ENCODE measurements at places on chromosomes 12 and 14.
A peak's percentile ranks its signal among the peaks of the same experiment; 100 is the strongest.

- peak; percentile 21 for DNase-seq
These were observed 738 bp downstream of the CKAP4 start for GRCh38 chr12:106246891-106247673.

GRCh38 chr12:42706321-42706720 is 116.8 kb upstream of the PRICKLE1 start:
- no peak for DNase-seq

DNA sequence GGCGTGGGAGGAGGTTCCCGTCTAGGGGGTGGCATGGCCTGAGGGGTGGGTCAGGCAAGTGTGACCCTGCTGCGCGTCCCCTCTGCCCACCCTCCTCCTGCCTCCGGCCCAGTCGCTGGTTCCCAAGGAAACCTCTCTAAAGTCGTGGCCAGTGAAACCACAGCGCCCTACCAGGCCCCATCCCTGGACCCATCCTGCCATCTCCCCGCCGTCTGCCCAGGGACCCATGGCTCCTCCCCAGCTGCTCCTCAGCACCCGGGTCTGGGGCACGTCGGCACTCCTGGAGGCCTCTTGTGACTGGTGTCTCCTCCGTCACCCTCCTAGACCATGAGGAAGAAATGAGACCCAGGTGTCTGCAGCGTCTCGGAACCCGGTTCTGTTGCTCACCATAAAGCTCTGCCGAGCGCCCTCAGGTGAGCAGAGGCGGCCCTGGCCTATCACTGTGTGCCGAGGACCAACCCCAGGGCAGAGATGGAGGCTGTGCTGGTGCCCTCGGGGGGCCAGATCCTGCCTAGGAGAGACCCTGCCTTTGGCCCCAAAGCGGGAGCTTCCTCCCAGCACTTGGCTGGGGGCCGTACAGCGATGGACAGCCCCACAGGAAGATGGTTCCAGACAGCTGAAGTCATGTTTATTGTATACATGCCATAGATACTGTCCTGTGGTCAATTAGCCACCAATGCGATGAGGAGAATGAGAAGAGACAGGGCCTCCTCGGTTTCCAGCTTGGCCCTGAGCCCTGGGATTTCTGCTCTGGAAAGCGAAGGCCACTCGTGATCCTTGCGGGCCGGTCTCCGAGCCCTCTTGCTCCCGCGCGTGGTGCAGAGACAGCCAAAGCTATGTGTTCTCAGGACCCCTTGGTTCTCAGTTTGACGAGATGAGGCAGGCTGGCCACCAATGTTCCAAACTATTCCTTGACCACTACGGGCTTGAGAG is 222.5 kb upstream of the RTL1 start:
- no peak for DNase-seq

DNA sequence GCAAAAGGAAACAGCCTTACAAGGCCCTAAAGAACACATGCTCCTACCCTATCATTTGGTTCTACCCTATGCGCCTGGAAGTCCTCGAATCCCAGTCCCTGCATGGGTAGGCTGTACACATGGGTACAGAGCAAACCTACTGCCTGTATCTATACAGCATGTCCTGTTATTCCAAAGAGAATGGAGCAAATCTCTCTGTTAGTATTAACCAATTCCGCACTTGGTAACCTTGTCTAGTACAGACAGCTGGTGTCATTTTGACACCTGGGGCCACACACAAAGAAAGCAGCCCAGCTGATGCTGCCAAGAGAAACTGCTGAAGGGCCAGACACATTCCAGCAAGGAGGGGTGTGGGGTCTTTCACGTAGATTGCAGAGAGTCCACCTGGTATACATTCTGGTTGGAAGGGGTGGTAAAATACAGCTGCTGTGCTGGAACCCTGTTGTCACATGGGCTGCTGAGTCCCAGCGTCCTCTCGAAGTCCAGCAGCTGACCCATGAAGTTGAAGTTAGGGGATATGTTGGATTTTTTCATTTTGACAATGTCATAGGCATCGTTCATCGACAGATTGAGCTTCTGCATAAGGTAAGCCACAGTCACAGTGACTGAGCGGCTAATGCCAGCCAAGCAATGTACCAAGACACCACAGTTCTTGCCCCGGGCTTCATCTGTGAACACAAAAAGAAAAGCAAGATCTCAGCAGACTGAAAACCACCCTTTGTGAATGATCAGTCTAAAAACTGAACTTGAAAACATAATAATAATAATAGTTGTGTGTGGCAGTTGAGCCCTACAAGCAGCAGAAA is 3.2 kb downstream of the DUSP6 start:
- no peak for DNase-seq

GRCh38 chr14:33805593-33805992 is 145.3 kb downstream of the EGLN3 start:
- DNase-seq: no peak

- DNase-seq: no peak
These were observed 239.1 kb upstream of the PWP1 start for GRCh38 chr12:107446476-107446875.

DNA sequence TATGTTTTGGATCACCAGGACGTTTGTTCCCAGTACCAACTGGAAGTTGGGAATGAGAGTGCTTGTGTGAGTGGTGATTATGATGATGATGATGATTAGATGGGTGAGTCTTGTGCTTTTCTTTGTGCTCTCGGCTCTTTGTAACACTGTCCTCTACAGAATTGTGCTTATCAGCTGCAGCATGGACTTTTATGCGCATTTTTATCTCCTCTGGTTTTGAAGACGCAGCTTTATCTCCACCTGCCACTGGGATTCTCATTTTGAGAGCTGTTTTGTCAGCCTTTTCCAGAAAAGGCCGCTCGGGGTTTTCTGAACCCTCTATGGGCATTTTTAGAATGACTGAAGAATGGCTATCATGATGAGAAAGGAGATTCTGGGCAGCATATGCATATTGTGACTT is 11.5 kb upstream of the KANSL2 start:
- DNase-seq: no peak

GRCh38 chr12:75954041-75954440 is 77.5 kb downstream of the PHLDA1 start:
- DNase-seq: no peak

DNA sequence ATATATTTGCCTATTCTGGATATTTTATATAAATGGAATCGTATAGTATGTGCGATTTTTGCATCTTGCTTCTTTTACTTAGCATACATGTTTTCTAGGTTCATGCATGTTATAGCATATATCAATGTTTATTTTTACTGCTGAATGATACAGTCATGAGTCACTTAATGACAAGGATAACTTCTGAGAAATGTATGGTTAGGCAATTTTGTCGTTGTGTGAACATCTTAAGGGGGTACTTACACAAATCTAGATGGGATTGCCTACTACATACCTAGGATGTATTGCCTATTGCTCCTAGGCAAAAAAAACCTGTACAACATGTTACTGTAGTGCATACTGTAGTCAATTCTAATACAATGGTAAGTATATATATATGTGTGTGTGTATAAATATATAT is 8.8 kb downstream of the USP15 start:
- DNase-seq: no peak

GRCh38 chr12:90015228-90015627 is 306.6 kb upstream of the ATP2B1 start:
- DNase-seq: no peak

GRCh38 chr12:74108729-74109128 is 428.9 kb upstream of the ATXN7L3B start:
- no peak for DNase-seq

DNA sequence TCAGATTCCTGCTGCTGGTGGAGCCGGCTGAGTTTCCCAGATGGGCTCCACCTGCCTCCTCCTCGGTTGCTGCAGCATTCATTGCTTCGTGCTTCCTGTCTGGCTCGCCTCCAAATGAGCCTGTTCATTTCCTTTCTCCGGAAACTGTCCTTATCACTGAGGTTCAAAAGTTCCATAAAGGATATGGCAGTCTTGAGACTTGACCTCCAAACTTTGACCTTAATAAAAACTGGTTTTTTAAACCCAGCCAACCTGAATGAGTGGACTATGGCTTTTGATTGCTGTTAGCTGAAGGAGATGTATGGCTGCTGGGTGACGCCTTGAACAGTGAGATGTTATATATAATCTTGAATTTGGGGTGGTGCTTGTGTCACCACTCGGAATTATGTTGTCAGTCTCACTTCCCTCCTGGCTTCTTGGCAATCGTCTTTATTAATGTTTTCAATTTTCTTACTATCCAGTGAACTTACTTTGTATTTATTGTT is 62.7 kb downstream of the RASSF3 start:
- DNase-seq: peak; percentile 28

Data from stimulated activated CD8-positive, alpha-beta memory T cell treated with anti-CD3 and anti-CD28 coated beads, Interleukin-4, amount 100 ng/mL, for 1 hour (primary cell).